ENCODE measurements at places on chromosomes 4 and X. TPM values are rescaled to one million over a fixed set of nuclear protein-coding genes. Genes with fewer than 3 reads are reported as not detected.

HSFX2 gene
- not detected for total RNA-seq

GRCh38 chrX:130725519-130725918 is 177.5 kb downstream of the ENOX2 start:
- DNase-seq = peak; percentile 2

KLHL15 gene
- 4.2 TPM for total RNA-seq

GRCh38 chr4:128517739-128518510 is 230.3 kb upstream of the PGRMC2 start:
- DNase-seq = peak; percentile 81

Measured in foreskin keratinocyte (primary cell).